ENCODE measurements at places on chromosomes 11 and 22.
A peak's percentile ranks its signal among the peaks of the same experiment; 100 is the strongest.

GRCh38 chr11:125454047-125454446 lies 42.0 kb downstream of the FEZ1 start:
- DNase-seq, result no peak

DNA sequence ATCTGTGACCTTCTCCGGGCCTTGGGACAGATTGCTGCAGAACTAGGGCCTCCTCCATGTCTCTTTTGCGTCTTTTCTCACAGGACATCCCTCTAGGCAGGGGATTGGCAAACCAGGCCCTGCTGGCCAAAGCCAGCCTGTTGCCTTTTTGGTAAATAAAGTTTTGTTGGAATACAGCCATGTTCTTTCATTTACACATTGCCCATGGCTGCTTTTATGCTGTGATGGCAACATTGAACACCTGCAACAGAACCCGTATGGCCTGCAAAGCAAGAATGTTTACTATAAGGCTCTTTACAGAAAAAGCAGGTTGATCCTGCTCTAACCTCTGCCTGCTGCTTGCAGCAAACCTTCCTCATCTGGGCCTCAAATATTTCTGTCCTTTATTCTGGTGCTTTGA lies 56.8 kb upstream of the B3GAT1 start:
- DNase-seq, result peak; percentile 27

- DNase-seq, result no peak
These were observed 7.8 kb upstream of the DKK3 start for GRCh38 chr11:12016246-12016645.

DNA sequence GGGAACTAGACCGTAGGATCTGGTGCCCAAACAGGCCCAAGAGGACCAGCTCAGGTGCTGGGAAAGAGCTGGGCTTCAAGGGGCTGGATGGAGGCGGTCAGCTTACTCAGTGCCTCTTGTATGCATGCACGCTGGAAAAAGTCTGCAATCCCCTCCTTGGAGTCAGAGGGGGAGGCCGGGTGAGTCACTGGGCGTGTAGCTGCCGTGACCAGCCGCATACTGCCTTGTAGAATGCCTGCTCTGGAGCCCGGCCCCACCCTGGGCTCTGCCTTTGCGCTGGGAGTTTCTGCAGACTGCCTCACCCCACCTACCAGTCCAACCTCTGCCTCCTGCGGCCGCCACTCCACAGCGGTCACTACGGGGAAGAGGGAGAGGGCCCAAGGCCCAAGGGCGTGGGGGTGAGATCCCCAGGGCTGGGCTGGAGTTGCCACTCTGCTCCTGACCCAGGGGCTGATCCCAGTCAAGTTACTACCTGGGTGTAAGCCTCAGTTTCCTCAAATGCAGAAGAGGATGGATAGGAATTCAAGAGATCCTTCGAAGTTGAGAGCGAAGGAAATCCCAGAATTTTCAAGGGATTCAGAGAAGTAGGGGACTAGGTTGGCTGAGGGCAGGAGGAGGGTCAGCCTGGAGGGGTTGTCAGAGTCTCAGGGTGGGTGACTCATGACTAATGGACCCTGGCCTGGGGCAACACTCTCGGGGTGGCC lies 4.2 kb downstream of the MRGPRF start:
- DNase-seq, result peak; percentile 56

DNA sequence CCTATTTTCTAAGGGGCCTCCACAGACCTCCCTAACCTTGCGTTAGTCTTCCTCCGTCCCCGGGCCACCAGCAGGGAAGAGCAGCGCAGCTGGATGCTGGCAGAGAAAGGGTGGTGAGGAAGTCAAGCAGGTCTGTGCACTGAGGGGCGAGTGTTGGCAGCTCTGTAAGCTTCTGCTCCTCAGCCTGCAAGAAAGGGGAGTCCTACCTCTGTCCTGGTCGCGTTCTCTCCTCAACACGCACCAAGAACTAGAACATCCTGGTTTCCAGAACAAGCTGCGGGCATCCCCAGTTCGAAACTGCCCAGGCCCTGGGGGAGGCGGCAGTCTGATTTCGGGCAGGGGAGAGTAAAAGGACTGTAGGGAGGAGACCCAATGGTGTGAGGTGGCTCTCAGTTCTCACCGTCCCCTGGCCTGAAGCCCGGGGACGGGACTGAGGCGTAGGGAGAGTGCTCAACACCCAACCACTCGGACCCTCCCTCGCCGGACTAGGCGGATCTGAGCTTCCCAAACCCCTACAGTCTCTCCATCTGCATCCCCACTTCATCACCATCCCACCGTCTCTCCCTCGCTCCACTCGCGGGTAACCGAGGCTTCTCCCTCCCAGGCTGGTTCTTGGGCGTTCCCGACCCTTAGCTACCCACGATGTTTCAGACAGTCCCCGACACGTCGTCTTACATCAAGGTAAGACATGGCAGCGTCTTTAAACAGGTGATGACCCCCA lies 7.7 kb upstream of the FLI1 start:
- no peak for DNase-seq

- DNase-seq, result no peak
These were observed 9.1 kb upstream of the SREBF2 start for GRCh38 chr22:41823797-41824196.
